ENCODE measurements at places on chromosomes 16 and 17.

DNA sequence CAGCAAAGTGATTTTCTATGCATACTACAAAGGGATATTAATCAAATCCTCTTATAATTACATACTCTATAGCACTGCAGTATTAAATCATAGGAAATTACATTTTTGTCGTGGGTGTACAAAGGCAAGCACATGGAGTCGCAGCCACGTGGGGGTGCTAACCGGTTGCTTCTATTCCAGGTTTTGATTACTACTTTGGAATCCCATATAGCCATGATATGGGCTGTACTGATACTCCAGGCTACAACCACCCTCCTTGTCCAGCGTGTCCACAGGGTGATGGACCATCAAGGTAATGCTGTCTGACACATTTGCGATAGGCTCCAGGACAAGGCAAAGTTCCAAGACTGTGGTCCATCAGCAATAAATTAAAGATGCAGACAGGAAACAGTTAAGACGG, 60.1 kb downstream of the ARSG start:
- DNase-seq, result no peak

DNA sequence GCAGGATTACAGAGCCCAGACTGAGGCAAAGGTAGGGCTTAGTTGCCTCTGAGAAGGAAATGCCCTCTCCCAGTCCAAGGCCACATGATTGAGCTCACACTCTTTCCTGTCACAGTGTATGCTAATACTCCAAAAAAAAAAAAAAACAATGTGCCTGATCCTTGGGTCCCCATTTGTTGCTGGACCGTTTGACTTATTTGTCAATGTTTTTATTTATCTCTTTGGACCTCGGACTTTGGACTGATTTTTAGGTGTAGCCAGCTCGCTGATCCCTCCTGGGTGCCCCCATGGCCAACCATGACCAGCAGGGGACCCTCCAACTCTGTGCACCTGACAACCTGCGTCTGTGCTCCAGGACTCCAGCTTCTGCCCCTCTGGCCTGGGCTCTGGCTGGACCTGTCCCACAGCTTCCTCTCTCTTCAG, 622 bp upstream of the CCL16 start:
- no peak for DNase-seq

GRCh38 chr16:89495121-89495520, 4.8 kb upstream of the ANKRD11 start:
- DNase-seq, result no peak

GRCh38 chr16:67773099-67773498, 33.3 kb downstream of the RANBP10 start:
- DNase-seq, result no peak

DNA sequence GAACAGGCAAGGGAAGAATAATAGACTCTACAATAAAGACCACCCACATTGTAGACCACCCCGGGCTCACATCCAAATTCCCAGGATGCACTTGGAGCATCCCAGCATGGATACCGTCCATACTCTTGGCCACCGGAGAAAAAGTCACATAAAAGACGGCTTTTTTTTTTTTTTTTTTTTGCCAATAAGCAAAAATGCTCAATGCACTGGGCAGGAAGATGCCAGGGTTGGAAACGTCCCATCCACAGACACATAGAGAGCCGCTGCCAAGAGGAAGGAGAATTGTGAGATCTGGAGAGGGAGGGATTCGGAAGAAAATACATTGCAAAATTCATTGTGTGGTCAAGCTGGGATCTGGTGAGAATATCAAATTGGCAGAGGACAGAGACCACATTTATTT, 286.7 kb downstream of the XYLT1 start:
- no peak for DNase-seq

Data from activated CD8-positive, alpha-beta memory T cell treated with anti-CD3 and anti-CD28 coated beads, Interleukin-2, amount 50 U/mL, for 48 hours (primary cell).